Hindlimb muscle (tissue), 1 donor: ENCODE measurements at places on chromosomes 5 and 9.

DNA sequence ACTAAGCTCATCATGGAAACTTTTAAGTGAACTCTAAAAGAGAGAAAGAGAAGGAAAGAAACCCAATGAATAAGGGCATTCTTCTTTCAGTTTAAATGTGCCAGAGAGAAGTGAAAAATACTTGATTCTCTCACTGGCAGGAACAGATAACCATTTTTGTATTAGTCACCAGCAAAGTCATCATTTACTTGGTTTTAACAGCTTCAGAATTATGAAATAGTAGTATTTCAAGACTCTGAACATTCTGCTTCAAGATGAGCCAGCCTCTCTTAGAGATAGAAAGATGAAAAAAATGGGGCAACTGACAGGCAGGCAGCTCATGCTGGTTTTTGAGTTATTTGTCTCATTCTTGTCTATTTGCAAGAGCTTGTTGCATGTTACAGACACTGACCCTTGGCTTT lies 103.5 kb downstream of the GCNT1 start:
- DNase-seq: no peak

- DNase-seq: no peak
Observed at GRCh38 chr5:157766902-157767301, 23.4 kb downstream of the LSM11 start.

- no peak for DNase-seq
Observed at GRCh38 chr5:159286420-159287035, 23.4 kb downstream of the UBLCP1 start.

- no peak for DNase-seq
Observed at GRCh38 chr5:75200776-75201175, 35.9 kb downstream of the ANKRD31 start.

GRCh38 chr5:121899346-121899745 lies 47.7 kb downstream of the FTMT start:
- no peak for DNase-seq

DNA sequence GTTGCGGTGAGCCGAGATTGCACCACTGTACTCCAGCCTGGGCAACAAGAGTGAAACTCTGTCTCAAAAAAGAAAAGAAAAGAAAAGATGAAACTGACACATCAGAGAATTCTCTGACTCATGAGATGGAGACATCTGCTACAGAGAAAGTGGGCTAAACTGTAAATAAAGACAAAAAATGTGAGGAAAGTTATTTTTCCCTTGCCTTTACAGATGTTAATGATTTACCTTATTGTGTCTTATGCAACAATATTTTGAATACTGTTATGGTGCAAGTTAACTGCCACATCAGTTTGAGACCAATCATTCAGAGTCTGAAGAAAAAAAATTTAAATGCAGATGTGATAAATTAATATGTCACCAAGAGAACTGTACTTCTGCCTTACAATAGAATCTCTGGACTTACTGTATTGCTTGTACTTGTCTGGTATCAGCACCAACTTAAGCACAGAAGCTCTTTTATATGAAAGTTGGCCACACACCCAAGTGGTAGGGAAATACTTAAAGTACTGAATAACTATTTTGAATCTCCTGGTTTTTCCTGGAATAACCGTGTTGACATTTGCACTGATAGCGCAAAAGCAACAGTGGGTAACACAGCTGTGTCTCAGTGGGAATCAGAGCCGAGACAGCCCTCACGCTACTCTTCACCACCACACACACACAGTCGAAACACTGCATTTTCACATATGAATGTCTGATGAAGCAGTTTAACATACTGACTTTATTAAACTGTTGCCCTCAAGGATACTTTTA lies 169.9 kb downstream of the FANCC start:
- no peak for DNase-seq
